Femur (tissue), 1 donor: ENCODE measurements at places on chromosomes 5 and 9.
A peak's percentile ranks its signal among the peaks of the same experiment; 100 is the strongest.

- DNase-seq = peak; percentile 20
Observed at GRCh38 chr5:68950125-68950524, 143.7 kb upstream of the SLC30A5 start.

GRCh38 chr9:110065532-110065931 lies 142.4 kb downstream of the C9orf152 start:
- DNase-seq = no peak

DNA sequence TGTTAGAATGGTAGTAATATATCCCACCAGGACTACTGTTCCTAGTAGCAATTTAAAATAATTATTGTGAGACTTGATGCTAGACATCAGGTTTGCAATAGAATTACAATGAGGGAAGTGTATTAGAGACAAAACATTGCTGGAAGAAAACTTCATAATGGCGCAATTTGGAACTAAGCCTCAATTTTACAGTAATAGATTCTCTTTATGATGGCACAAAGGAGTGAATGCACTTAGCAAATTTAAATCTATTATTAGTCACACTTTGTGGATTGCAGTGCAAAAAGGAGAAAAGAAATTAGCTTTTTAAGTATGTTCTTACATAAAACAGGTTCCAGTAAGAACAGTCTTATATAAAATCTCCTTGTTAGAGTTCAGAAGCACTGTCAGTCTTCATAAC lies 358.3 kb downstream of the KIAA0825 start:
- DNase-seq = no peak

GRCh38 chr9:130918101-130918825 lies 20.8 kb downstream of the FIBCD1 start:
- no peak for DNase-seq

DNA sequence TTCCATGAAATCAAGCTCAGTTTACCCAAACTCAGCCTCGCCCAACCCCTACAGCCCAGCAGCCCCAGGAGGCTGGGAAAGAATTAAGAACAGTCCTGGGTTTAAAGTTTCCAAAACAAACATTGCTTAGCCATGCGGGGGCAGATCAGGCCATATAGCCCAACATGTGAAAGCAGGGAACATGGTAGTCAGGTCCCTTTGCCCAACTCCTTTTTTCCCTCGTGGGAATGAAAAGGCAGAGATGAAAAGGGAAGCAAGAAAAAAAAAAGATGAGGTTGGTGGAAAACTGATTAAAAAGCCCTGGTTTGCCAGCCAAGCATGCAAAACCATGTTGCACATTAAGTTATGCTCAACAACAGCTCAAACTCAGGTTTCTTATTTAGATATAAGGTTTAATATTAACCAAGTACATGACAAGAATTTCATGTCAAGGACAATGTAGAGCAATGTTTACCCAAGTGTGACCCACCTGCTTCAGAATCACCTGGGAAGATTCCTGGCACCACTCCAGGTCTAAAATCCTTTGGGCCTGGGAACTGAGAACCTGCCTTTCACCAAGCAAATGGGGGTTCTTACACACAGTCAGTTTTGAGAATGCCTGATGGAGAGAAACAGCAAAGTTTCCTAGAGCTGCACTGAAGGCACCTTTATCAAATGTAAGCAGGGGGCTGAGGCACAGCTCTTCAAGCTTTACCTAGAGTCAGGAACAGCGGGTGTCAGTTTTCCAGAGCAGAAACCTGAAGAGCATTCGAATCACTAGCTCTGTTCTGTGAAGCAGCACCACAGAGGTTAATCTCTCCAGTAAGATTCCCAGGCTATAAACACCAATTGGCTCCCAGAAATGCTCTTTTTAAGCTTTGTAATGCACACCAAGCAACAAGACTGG lies 1.7 kb downstream of the FREM1 start:
- DNase-seq = no peak

DNA sequence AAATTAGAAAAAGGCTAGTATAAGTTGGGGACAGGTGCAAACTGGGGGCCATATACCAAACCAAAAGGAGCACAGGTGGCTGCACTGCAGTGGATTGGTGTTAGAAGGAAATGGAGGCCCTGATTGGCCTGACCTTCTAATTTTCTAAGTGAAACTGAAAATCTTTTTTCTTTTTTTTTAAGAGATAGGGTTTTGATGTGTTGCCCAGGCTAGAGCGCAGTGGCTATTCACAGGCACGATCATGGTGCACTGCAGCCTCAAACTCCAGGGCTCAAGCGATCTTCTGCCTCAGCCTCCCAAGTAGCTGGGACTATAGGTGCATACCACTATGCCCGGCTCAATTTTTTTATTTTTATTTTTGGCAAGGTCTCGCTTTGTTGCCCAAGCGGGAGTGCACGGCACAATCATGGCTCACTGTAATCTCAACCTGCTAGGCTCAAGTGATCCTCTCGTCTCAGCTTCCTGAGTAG lies 9.8 kb upstream of the CCDC69 start:
- DNase-seq = no peak

- no peak for DNase-seq
Observed at GRCh38 chr9:89430995-89431394, 66.9 kb downstream of the SEMA4D start.

DNA sequence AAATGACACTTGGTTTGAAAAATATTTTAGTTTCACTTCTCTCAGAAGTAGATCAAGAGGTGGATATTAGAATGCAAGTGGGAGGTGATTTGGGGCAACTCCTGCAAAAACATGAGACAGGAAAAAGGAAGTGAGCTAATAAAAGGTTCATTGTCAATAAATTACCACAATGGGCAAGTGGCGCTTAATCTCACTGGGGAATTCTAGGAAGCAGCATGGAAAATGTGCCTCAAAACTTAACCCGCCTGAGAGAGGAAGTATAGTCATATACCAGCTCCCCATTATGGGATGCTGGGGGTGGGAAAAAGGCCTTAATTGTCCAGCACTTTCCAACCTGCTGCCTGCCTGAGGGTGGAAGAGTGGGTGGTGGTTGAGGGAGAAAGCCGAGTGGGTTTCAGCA lies 204.1 kb downstream of the ELAVL2 start:
- DNase-seq = no peak

DNA sequence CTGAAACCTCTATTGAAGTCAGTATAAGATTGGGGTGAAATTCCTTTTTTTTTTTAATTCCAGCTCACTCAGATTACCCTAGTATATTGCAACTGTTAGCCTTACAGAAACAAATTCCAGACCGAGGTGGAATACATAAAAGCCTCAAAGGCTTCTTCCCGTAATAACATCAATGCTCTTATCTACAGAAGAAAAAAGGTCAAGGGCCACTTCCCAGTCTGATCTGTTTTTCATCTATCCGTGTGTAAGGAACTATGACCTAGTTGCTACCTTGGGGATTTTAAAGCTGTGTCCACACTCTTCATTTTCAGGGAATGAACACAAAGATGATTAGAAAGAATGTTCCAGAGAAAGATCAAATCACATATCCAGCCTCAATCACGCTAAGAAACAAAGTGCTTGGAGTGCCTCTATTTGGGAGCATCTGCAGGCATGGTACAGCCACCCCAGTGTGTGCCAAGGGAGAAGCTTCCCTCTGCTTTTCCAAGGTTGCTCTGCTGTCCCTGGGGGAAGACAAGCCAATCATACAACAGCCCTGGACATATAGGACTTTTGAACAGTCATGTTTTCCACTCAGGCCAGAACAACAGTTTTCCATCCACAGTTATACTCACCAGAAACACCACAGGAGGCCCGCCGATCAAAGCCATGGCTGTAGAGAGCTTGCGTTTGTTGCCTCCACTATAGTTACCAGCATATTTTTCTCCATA lies 23.5 kb downstream of the NIPSNAP3B start:
- no peak for DNase-seq

- DNase-seq = no peak
Observed at GRCh38 chr9:136741883-136742571, 713 bp downstream of the LCN10 start.
